ENCODE measurements at places on chromosomes 16 and 17.

DNA sequence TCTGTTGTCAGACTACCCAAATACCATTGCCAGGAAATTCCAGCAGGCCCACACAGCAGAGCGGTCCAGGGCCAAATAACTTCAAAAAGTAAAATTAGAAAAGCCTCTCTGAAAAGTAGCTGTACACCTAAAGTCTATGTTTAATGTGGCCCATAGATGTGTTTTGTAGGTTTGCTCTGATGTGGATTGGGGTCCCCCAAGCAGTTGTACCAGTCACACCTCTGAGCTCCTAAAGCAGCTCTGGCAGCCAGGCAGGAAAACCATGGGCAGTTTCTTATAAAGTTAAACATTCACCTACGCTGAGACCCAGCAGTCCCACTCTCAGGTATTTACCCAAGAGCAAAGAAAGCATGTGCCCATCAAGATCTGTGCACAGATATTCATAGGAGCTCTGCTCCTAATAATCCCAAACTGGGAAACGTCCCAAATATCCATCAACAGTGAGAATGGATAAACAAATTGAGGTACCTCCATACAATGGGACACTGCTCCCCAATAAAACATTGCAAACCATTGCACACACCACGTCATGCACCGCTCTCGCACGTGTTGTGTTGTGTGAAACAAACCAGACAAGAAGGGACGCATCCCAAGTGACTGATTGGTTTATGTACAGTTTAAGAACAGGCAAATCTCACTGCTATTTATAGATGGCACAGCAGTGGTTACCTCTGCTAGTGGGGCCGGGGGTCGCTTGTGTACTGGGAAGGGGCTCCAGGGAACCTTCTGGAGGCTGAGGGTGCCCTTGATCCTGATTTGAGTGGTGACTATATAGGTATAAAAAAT lies 15.8 kb upstream of the PRM1 start:
- no peak for DNase-seq

DNA sequence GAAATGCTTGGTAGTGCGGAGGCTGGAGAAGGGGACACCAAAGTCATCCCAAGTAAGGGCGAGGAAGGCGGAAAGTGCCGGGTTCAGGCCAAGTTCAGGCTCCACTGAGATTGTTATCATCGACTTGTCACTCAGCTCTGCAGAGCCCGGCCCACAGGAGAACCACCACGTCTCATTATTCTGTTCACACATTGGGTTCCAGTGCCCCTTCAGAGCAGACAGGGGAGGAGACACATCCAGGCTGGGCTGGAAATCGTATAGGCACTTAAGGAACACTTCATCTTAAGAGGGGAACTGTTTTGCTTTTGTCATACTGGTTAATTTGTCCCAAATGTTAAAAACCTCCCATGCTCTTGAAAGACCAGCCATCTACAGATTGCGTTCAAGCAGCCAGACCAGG lies 118.3 kb upstream of the ADAMTS18 start:
- DNase-seq: no peak

DNA sequence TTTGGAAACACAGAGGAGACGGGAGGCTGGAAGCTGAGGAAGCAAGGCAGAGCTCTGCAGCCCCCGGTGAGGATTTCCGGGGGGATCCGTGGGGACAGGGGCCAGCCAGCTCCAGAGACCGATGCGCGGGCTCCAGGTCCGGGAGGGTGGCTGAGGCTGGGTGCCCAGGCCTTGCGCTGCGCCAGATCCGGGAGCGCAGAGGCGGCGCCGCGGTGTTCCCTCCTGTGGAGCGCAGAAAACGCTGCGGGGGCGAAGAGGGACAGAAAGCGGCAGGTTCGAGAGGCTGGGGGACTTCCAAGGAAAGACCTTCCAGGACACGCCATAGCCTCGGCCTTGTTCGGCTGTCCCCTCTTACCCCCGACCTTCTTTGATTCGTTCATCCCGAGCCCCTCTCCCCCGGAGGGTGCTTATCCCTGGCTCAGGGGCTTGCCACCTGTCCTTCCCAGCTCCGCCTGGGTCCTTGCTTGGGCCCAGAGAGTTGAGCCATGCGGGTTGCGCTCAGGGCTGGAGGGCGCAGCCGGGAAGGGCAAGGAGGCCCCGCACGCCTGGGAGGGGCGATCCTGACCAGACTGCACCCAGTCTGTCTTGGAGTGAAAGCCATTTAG lies 697 bp upstream of the SHISA9 start:
- DNase-seq: no peak

- DNase-seq: no peak
These were observed 20.9 kb downstream of the SOCS1 start for GRCh38 chr16:11234884-11235702.

- no peak for DNase-seq
These were observed 177.5 kb downstream of the VPS53 start for GRCh38 chr17:537133-537532.

GRCh38 chr16:8717892-8718415 lies 43.5 kb downstream of the ABAT start:
- DNase-seq: no peak

DNA sequence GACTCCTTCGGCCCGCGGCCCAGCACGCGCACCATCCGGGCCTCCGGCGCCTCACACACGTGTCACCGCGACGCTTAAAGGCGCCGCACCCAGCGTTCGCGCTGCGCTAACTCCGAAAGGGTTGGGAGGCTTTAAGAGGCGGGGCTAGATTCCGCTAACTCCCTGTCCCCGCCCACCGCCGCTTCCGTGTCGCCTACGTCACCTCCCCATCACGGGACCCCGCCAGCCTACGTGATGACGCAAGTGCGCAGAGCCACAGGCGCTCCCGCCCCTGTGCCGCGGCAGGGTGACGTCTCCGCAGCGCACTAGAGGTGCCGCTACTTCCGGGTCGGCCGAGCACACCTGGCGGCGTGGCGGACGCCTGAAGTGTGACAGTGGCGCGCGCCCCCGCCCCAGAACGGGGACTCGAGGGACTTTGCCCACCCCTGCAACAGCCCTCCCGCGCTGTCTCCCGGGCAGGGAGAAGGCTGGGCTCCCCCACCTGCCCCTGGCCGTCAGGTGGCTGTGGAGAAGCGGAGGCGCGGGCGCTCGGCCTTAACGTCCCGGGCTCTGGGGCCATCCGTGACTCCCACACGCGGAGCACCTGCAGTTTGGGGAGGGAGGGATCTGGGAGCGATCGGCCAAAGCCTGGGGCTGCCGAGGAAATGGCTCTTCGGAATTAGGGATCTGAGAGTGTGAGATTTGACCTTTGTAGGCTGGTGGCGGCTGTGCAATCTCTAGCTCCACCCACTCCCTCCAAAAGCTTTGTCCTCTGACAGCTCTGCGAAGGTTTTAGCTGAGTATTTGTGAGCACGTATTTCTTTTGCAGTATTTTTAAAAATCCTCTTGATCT lies at the start of gene USP36:
Gene USP36, minus strand, starts transcription at position 35 of the 832 bp plus-strand sequence. CDS start 4,451 bp downstream, outside the sequence.
- DNase-seq: peak; percentile 99

DNA sequence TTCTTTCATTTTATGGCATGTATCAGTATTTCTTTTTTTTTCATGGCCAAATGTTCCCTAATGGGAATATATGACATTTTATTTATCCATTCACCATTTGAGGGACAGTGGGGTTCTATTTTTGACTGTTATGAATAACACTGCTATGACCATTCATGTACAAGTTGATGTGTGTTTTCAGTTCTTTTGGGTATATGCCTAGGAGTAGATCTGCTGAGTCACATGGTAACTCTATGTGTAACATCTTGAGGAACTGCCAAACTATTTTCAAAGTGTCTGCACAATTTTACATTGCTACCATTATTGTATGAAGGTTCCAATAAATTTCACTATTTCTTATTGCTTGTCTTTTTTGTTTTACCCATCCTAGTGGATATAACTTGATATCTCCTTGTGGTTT lies 223.0 kb downstream of the TANC2 start:
- peak; percentile 32 for DNase-seq

DNA sequence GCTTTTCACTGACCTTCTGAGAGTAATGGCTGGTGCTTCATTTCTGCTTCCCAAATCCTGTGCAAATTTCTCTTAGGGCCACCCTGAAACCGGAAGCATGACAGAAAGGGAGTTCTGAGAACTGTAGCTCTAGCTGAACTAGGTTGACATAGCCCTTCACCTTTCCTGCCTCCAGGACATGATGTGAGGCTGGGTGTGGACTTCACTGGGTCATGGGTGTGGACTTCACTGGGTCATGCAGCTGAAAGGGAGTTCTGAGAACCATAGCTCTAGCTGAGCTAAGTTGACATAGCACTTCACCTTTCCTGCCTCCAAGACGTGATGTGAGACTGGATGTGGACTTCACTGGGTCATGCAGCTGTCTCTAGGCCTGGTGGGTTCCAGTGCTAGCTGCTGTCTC lies 54.3 kb upstream of the NLRP1 start:
- DNase-seq: no peak

GRCh38 chr17:66637491-66637890 lies 197.4 kb upstream of the CACNG5 start:
- no peak for DNase-seq

- no peak for DNase-seq
These were observed 180.2 kb upstream of the CACNG5 start for GRCh38 chr17:66654764-66655163.

Measured in AG08395 (cell line).